Memory B cell (primary cell): ENCODE measurements at places on chromosomes 5 and 9.

DNA sequence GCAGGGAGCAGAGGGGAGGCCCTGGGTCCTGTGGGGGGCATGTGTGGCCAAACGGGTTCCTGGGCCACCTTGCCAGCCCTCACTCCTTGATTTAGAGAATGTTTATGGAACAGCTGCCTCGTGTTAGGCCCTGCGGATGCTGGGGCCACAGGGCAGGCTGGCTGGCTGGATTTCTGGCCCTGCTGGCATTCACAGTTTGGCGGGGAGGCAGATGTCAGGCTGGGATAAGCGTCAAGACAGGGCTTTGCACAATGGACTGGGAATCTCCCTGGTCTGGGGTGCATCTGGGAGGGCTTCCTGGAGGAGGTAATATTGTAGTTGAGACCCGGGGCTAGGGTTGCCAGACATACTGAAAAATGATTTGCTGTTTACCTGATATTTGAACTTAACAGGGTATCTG lies 13.8 kb downstream of the NCS1 start:
- no peak for DNase-seq

DNA sequence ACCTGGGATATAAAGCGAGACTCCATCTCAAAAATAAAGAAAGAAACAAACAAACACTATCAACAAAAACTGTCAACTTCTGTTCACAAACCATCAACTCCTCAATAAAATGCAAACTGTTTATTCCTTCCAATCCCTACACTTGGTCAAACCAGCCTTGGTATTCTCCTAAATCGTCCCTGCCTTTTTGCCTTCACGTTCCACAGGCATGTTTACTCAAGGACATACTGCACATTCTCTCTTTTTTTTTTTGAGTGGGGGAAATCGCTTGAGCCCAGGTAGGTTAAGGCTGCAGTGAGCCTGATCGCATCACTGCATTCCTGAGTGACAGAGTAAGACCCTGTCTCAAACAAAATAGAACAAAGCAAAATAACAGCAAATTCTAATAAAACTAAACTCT lies 13.0 kb downstream of the UBAP2 start:
- no peak for DNase-seq

DNA sequence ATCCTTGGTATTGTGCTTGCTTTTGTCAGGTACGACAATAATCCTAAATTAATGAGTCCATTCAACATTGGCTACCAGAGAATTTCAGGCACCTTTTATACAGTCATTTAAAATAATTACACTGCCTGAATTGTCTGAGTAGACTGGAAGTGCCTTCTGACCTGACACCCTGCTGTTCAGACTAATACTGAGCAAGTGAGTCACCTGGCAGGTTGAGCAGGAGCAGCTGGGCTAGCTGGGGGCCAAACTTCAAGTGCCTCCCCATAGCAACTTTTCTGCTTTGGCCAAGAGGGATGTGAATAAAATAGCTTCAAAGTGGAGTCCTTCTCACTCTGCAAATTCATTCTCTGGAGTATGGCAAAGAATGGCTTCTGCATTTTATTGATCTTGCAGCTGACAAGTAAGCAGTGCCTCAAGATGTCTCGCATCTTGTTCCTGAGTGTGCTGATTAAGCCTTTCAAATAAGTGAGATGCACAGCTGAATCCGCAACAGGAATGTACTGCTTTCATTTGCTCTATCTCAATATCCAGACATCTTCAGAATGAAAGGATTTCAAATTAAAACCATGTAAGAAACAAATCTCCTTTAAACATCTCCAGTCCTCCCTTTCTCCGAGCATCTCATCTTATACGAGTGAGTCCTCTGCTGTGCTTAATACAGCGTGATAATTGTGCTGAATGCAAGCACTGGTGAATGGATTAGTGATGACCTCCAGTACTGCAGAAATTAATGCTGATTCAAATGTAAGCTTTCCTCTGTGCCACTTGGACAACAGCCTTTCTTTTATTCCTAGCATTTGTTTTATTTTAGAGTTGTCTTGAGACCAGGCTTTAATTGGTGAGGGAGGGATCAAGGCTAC lies 271.2 kb downstream of the EDIL3 start:
- no peak for DNase-seq

GRCh38 chr5:133240425-133241091 lies 188.7 kb downstream of the HSPA4 start:
- DNase-seq = no peak

DNA sequence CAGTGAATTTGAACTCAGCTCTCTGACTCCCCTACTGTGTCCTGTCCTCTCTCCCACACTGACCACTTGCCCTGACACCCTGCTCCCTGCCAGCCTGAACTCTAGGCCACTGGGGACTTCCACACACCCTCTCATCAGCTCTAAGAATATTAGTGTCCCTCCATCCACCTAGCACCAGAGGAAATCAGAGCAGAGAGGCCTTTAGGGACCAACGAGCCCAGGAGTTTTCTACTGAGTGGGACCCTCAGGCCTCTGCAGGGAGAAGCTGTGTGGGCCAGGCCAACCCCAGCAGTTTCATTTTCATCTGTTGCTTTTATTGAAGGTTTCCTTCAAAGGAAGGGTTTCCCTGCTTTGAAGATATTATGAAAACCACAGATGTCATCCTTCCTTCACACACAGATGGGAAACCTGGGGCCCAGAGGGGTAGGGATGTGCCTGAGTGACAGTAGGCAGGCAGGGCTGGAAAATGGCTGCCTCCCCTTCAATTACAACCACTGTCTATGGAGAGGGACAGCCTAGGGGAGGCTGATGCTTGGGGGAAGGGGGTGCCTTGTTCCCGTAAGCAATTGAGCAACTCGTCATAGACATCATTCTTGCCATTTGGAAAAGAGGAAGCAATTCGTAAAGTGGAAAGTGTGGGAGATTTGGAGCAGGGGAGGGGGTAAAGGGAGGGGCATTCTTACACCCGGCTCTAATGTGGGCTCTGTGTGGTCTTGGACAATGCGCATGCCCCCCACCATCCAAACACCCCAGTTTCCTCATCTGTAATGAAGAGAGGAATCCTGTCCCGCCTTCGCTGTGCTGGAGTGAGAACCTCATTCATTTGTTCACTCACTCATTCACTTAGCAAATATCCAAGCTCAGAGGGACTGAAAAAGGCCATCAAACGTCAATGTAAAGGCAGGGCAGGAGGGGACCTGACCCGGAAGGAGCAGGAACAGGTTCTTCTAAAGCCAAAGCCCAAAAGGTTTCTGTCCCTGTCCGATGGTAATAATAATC lies 3.9 kb downstream of the GLIPR2 start:
- no peak for DNase-seq

DNA sequence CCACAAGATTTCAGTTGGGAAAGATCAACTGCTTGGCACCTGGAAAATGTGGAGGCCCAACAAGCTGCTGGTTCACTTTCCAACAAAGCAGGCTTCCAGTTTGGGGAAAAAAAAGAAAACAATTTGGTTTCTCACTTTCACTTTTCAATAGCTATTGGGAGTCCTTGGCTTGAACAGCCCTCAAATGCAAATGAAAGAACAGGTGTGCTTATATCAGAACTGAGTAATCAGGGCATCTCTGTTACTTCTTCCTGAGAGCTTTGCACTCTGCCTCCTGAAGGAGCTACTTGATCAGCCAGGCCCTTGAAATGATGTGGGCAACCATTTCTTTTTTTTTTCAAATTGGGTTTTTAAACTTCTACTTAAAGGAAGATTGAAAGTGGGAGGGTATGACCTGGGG lies 73.5 kb downstream of the MFAP3 start:
- no peak for DNase-seq

- no peak for DNase-seq
These were observed 93.2 kb upstream of the OSMR start for GRCh38 chr5:38752622-38753021.

DNA sequence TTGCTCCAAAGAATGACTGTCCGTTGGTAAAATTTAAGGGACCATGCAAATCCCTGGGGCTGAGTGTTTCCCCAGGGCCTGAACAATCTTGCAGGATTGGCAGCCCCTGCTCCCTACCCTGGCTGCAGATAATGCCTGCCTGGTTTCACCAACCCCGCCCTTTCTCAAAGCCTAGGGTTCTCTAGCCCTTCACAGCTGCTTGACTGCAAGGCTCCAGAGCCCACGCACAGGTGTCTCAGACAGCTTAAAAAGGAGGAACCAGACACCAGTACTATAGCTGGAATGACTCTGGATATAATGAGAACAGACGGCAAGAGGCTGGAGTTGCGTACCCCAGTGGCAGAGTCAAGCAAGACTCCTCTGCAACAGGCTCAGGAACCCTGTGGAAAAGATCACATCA lies 25.2 kb upstream of the TNIP1 start:
- DNase-seq = no peak

DNA sequence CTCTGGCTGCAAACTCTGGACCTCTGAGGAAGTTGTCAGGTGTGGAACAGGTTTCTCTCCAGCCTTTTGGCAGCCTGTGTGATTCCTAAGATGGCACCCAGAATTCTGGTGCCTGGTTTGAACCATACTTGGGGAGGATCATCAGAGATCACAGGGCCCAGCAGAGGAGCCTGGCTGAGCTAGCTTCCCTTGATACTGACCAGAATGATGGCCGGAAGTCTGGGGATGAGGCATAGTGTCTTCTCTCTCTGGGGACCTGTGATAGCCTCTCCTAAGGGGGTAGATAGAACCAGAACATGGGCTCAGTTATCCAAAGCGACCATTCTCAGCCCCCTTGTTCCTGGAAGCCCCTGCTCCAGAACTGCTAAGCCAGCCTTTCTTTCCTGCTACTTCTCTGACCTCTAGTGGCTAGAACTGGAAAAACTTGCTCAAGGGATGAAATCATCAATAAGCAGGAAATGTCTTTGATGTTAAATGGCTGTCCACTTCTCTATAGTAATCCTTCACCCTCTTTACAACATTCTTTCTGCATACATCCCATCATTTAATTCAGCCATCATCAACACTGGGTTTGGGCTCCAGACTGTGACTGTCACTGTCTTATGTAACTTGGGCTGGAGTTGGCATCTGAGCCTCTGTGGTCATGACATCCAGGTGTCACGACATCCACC lies 55.1 kb downstream of the C9orf152 start:
- DNase-seq = peak; percentile 52

DNA sequence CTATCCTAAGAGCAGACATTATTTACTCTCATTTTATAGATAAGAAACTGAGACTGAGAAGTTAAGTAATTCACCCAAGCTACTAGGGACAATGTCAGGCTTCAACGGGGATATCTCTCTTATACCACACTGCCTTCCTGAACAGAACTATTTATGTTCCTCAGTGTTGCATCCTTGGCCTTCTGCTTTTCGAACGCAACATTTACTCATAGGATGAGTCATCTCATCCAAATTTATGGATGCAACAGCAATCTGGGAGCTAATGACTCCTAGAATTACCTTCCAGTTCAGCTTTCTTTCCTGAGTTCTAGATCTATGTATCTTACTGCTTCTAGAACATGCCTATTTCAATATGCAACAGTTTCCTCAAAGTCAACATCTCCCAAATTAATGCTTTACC lies 103.6 kb upstream of the PAM start:
- DNase-seq = no peak

DNA sequence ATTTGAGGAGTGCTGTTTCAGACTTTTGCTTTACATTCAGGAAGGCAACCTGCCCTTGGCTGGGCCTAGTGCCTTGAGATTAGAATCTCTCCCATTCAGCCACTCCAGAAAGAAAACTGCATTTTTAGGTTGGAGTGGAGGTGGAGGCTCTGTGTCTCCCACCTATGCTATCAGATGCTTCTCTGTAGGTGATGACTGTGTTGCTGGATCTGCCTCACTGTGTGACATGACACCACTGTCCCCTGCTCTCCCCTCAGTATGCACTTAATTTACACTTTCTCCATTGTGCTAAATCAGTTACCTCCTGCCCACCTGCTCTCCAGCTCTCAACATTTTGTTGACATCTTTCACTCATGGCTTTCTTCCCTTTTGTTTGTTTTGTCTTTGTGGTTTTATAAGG lies 265.8 kb downstream of the TENT4A start:
- DNase-seq = no peak

DNA sequence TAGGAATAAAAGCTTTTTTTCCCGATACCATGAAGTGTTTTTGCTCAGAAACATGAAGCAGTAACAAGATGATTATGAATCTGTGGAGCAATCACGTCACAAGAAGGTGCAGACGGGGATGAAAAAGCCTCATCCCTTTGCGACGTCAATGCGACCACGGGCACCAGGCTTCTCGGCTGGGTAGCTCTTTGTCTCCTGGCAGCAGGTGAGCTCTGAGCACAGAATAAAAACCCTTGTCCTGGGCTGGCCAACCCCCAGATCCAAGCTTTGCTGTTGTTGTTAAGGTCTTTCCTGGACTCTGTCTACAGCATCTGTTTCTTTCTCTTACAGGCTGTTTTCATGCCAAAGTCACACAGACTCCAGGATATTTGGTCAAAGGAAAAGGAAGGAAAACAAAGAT lies 113.8 kb downstream of the ANKRD18B start:
- DNase-seq = no peak

DNA sequence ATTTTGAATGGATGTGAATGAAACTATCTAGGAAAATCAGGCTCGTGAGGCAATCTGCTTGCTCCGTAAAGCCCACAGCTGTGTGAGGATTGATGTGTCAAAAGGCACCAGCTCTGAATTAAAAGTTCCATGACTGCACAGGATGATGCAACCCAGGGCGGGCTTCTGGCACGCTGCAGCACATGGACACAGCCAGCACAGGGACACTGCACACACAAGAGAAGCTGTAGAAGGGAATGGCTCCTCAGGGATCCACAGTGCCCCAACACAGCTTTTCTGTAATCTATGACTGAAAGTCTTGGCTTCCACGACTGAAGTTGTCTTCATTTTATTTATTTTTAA lies 151.0 kb downstream of the GCNT1 start:
- no peak for DNase-seq

GRCh38 chr5:107565791-107566767 lies 104.7 kb downstream of the EFNA5 start:
- DNase-seq = no peak

DNA sequence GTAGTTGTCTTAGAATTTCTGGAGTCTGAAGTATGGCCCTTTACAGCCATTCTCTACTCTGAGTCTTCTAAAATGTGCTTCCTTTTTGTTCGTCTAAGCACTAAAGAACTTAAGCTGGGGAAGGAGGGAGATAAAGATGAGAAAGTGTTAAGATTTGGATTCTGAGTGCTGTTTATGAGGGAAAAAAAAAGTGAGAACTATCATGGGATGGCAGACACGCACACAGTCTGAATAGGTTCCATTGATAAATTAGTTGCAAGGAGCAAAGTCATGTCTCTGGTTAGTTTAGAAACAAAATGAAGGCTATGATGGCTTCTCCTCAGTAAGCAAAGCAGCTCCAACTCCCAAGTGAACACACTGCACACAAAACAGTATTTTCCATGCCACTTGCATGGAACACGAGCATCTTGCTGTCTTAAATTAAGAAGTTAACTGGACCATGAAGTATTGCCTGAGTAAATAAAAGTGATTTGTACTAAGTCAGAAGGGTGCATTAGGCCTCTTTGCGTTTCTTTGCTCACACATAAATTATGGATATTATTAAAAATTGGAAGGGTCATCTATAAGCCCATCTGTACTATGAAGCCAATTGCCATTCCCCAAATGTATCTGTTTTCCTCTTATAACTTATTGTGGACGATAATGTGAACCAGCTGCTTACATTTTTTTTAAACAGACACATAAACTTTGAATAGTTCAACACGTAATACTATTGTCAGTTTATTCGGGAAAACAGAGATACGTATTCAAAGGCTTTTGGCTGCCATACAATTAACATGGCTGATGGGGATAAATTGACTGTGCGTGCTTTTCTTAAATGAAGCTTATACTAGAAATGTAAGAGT lies 199.3 kb downstream of the SGCD start:
- no peak for DNase-seq
